ENCODE measurements at places on chromosomes 2 and 18.

DNA sequence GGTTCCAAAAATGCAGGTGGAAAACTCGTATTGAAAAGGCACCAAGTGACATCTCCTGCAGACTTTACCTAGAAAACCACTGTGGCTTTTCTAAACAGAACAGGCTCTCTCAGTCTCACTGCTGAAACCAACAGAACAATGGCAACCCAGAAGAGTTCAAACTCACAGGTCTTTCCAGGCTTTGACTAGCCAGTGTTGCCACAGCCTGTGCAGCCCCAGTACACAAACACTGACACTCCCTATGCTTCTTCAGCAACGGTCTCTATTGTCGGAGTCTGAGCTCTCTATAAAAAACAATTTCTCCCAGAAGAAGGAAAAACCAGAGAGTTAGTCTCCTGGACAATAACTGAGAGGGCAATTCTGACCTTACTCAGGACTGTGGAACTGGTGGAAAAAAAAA is 87.8 kb upstream of the RNU4ATAC start:
- no peak for DNase-seq

DNA sequence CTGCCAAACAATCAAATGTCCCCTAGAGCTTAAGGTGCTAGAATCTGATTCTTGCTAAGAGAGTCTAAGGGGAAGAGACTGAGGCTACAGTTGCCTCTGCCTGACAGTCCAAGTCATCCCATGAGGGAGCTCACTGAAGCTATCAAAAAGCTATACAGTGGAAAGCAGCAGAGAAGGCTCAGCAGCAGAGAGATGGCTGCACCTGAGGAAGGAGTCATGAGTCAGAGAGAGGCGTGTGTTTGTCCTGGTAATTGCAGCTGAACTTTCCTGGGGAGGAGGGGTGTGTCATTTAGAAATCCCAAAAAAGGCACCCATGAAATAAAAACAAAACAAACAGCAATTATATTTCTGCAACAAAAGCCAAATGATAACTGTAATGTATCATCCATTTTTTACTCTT is 305.2 kb upstream of the UBE2E3 start:
- no peak for DNase-seq

GRCh38 chr2:55609938-55610578 is 7.4 kb downstream of the PPP4R3B start:
- DNase-seq: no peak

DNA sequence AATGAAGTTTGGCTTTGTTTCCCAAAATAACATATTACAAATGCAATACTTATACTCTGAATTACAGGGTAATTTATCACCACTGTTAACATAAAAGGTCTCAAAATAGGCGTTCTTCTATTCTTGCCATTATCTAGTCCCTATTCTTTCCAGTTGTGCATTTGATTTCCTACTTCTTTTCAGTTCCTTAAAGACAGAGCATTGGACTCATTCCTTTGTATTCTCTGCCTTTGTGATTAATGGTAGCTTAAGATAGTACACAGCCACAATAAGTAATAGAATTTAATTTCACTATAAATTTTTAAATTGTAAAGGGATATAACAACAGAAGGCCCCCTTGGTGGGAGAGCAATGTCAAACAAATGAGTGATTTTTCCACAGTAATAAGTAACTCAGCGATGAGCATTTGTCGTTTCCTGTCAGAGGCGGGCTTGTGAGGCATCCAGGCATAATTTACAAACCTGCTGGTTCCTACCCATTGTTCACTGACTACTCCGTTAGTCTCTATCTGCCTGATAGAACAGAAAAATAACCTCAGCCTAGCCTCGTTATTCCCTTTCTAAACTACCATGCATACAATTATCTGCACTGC is 456.6 kb upstream of the REG3G start:
- no peak for DNase-seq

DNA sequence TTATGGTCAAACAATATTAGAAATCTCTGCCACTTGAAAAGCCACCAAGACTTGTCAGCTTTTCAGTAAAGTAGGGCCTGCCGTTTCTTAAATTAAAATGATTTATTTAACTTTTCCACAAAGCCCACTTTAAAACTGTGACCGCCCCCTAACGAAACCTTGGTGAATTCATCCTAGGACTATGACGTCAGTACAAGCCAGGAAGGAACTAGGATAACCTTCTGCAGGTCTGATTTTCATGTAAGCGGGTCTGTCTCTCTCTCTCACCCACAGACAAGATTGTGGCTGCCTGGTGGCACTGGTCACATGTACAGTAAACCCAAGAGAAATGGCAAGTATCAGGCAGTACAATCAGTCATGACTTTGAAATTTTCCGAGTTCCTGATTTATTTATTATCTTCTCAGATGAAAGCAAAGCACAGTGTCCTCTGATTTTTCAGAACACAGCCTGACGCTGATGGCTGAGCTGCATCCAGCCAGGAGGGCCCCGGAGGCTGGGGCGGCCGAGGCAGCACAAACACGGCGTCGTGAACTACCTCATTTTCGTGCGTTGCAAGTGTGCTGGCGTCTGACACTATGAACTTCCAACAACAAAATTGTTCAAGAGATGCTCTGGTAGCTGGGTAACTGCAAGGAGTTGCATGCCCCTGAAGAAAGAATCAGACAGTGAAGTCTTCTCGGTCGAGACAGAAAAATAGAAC is 18.9 kb downstream of the SALL3 start:
- no peak for DNase-seq

DNA sequence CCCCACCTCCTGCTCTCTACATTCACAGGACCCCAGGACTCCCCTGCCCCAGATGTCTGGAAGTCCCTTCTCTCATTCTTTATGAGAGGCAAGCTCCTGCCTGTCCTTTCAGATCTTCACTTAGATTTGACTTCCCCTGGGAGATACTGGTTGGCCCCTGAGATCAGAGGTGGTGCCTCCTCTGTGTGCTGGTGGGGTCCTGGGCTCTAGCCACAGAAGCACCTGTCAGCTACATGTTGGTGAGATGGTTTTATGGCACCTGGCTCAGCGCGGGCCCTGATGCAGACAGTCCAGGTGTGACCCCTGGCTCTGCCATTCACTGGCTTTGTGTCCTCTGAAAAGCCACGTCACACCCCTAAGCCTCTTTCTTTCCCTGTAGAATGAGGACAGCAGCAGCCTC is 369.6 kb upstream of the ID2 start:
- peak; percentile 71 for DNase-seq

- DNase-seq: no peak
These were observed 190.7 kb downstream of the CDCA7 start for GRCh38 chr2:173545364-173545763.

DNA sequence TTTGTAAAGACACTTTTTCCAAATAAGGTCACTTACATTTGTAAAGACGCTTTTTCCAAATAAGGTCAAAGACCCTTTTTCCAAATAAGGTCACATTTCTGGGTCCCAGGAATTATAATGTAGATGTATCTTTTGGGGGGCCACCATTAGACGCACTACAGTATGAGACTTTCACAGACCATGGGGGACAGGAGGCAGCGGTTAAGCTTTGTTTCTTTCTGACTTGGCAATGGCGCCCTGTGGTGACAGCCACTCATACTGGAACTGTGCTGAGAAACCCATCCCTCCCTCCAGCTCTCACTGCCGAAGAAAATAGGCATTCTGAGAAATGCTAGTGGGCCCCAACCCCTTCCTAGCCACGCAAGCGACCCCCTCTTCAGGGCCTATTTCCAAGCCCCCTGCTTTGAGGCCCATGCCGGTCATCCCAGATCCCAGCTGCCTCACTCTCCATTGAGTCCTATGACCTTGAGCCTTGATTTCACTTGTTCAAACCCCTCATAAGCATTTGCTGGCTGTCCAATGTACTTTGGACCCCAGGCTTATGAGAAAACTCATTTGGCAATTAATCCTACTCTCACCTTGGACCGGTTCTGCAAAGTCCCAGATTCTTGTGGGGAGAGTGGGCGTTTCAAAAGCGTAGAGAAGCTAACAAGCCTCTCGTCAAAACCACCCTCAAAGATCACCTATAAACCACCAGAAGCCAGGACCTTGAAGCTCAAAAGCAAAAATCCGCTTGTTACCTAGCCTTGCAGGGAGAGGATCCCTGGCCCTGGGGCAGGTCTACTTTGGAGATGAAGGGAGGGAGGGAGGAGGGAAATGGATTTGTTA is 11.3 kb upstream of the SPATA3 start:
- no peak for DNase-seq

GRCh38 chr2:33660416-33661123 is 61.5 kb upstream of the FAM98A start:
- no peak for DNase-seq

DNA sequence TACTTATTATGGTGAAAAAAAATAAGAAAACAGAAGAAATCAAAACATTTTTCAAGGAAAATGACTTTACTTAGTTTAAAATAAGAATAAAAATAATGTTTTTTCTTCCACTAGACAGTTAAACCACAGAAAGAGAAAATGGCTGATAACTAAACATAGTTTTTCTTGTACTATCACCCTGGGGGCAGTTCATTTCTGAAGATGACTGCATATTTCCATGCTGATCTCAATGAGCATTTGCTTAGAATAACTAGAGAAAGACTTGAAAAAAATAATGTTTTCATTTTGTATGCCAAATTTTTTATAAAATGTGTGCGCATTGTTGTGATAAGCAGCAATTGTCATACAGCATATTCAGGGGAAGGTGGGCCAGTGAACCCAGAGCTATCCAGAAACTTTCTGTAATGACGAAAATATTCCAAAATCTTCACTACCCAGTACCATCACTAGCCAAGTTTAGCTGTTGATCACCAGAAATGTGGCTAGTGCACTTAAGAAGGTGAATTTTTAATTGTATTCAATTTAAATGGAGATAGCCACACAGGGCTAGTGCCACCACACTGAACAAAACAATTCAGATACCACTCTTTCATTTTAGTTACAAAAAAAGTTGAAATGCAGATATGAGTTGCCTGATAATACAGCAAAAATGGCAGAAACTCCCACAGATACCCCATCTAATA is 513.4 kb upstream of the NETO1 start:
- no peak for DNase-seq

DNA sequence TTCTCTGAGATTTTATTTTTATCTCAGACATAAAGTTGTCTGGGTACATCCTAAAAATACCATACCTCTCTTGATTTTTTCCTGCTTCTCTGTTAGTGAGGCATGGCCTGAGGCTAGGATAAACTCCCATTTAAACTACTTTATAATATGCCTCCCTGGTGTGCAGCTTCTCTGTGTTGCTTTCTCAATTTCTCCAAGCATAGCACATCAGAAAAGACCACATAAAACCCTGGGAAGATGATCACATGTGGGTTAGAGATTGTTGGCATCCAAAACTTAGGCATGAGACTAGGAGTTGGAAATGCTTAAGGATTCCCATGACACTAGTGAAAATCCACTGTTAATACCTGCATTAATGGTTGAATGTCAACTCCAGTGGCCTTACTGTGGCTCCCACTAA is 254.6 kb downstream of the RND3 start:
- no peak for DNase-seq

DNA sequence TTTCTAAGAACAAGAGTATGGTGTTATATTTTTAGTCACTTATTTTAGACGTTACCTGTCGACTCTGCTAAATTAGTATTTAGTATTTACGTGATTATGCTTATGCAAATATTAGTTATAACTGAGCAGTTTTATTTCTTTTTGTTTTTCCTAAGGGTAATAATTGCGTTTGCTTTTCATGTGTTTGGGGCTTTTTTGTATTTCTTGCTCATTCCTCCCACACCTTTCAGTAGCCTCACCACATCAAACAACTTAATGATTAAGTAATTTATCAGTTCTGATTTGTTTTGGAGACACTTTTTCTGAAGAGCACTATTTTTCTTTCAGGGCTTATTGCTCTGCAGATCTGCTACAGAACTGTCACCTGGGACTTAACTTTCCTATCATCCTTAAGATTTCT is 7.5 kb downstream of the SLC4A1AP start:
- no peak for DNase-seq

DNA sequence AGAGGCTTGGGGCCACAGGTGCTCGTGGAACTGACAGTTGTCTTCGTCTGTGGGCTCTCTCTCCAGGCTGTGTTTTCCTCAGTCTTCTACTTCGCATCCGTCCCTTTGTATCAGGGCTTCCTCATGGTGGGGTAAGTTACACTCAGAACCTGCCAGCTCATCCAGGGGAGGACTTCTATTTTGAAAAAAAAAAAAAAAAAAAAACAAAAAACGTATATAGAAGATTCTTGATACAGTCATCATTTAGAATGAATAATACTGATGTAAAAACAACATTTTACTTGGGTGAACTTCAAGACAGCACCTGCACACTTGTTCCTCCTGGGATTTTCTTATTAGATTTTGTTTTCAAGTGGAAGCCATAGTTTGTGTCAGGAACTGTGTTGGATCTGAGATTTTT is 47.7 kb upstream of the NFATC1 start:
- no peak for DNase-seq

- DNase-seq: no peak
These were observed 29.2 kb downstream of the GPC1 start for GRCh38 chr2:240464514-240465241.

GRCh38 chr2:164850235-164850634 is 8.6 kb upstream of the COBLL1 start:
- no peak for DNase-seq

- DNase-seq: no peak
These were observed 131.1 kb downstream of the FMNL2 start for GRCh38 chr2:152466041-152466440.

- DNase-seq: no peak
These were observed 204.7 kb upstream of the ITGA4 start for GRCh38 chr2:181252262-181253148.

DNA sequence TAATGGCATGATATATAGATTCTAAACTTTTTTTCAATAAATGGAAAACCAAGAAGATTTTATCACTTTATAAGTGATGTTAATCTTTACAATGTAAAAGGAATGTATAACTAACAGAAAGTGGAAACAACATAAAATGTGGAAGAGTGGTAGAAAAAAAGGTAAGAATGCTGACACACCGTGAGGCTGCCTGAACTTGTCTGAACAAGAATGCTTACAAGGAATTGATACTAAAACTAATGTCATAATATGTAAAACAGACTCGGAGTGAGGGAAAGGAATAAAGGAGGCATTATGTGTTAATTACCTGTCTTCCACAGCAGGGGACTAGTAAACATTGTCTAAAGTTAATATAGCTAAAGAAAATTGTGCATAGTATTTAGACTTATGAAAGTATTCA is 958.8 kb upstream of the TMEFF2 start:
- DNase-seq: no peak
